ENCODE measurements at places on chromosomes 11 and 22.
A peak's percentile ranks its signal among the peaks of the same experiment; 100 is the strongest.

DNA sequence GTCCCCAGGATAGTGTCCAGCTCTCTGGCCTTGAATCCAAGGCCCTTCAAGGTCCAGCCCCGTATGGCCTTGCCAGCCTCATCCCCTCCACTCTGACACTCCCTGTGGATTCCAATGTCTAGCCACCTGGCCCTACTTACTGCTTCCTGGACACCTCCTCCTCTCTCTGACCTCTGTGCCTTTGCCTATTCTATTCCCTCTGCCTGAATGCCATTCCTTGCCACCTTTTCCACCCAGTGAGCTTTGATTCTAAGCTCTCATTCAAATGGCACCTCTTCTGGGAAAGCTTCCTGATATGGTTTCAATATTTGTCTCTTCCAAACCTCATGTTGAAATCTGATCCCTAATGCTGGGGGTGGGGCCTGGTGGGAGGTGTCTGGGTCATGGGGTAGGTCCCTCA lies 31.9 kb upstream of the TTLL12 start:
- no peak for DNase-seq

GRCh38 chr22:47180796-47181195 lies 418.3 kb downstream of the TBC1D22A start:
- no peak for DNase-seq

GRCh38 chr11:85464283-85464682 lies 162.9 kb downstream of the DLG2 start:
- DNase-seq: no peak

- DNase-seq: no peak
Measured at GRCh38 chr11:117649296-117650055, 147.5 kb downstream of the DSCAML1 start.

GRCh38 chr11:94131047-94131717 lies 2.5 kb downstream of the PANX1 start:
- no peak for DNase-seq

- no peak for DNase-seq
Measured at GRCh38 chr11:62540804-62541701, 5.6 kb downstream of the AHNAK start.

DNA sequence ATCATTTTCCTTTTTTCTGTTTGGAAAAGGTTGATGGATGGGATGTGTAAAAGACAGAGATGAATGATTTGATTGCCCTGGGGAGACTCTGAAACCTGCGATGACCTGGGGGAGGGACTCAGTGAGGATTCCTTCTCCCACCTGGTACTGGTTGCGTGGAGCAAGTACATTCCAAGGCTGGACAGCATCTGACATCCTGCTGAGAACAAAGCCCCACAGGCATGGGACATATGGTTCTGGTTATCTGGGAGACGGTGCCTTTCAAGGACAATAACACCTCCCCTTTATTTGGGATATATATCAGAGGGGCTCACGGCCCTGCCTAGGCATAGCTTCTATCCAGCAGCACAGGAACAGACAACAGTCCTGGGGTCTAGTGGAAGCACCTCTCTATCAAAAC lies 527.8 kb downstream of the METTL15 start:
- DNase-seq: no peak

GRCh38 chr11:45752106-45752505 lies 52.8 kb upstream of the SLC35C1 start:
- no peak for DNase-seq

DNA sequence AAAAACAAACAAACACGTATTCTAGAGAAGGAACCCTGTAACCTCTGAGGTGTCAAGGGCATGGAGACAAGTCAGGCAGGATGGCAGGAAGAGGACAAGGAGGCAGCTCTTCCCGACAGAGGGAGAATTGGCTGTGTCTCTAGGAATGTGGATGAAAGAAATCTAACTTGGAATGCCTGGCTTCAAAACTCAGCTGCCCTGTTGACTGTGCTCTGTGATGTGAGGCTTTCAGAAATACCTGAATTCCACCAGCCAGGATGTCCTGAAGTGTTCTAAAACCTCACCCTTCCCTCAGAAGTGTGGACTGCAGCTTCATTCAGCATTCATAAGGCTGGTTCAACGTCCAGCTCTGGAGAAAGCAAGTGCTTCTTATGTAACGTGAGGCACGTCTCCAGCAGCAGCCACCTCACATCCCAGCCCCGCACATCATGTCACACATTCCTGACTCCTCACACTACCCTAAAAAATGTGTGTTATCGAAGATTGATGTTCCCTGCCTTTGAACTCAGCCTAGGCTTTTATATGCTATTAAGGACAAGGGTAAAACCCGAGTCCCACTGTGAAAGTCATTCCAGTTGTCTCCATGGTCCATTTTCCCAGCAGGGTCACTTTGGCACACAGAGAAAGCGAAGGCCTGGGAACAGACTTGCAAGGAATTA lies 398.9 kb downstream of the ETS1 start:
- no peak for DNase-seq

- peak; percentile 63 for DNase-seq
Measured at GRCh38 chr11:94602430-94603372, 35.5 kb downstream of the PIWIL4 start.

- no peak for DNase-seq
Measured at GRCh38 chr11:62186195-62186594, 3.8 kb upstream of the SCGB1D1 start.

DNA sequence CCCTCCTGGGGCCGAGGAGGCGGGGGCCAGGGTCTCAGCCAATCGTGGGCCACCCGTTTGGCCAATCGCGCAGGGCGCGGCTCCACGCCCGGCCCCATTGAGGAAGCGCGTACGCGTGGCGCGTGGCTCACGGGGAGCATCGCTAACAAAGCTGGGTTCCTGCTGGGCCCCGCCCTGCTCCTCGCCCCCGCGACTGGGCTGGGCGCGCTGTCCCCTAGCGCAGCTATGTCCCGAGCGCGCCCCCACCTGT lies 614 bp upstream of the ASCL2 start:
- no peak for DNase-seq

GRCh38 chr22:48844056-48844675 lies 983.5 kb downstream of the BRD1 start:
- DNase-seq: no peak

- no peak for DNase-seq
Measured at GRCh38 chr11:11403763-11404725, 51.0 kb upstream of the CSNK2A3 start.

GRCh38 chr22:44982445-44982844 lies 27.4 kb downstream of the PHF21B start:
- DNase-seq: no peak

GRCh38 chr11:1484695-1485503 lies 1.7 kb downstream of the MOB2 start:
- DNase-seq: no peak

DNA sequence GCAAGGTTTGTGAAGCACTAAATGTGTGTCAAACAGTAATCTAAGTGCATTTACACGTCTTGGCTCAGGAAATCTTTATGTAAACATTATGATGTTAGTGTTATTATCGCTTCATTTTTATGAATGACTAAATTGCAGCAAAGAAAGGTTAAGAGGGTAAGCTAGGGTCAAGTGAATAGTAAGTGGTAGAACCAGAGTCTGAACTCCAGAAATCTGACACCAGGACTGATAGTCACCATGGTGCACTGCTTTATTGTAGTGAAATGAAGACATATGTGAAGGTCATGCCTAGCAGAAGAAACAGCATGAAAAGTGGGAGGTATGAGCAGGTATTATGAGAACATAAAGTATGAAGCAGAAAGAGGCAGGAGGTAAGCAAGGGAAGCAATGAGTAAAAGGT lies 368.7 kb upstream of the TENM4 start:
- no peak for DNase-seq

All from suprapubic skin (tissue), 4 donors.